Neuronal stem cell (in vitro differentiated cells): ENCODE measurements at places on chromosomes 7 and 10.
A peak's percentile ranks its signal among the peaks of the same experiment; 100 is the strongest.

GRCh38 chr10:122164023-122164601, 107.0 kb upstream of the BTBD16 start:
- peak; percentile 46 for DNase-seq

- no peak for DNase-seq
Measured at GRCh38 chr10:44971434-44971833, 7.2 kb downstream of the DEPP1 start.

DNA sequence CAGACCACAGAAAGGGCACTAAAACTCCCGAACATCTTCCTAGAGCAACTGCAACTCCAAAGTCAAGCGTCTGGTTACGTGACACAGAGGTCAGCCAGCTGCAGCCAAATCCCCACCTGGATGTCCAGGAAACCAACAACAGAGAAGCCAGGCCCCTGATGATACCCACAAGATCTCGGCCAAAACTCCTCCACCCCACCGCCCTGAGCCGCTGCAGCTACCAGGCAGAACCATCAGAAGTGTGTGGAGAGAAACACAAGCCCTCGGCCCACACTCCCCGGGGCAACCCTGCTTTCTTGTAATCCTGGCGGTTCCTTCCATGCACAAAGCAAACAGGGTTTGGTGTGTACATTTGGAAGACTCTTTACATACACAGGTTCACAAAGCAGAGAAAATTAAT, 8.7 kb downstream of the CHST15 start:
- no peak for DNase-seq

GRCh38 chr7:55552320-55553023, 19.8 kb downstream of the VOPP1 start:
- no peak for DNase-seq

GRCh38 chr10:58091886-58092285, 175.8 kb downstream of the IPMK start:
- no peak for DNase-seq

- DNase-seq = no peak
Measured at GRCh38 chr10:88236121-88236743, 346.9 kb downstream of the RNLS start.

GRCh38 chr10:90213346-90213745, 512.0 kb downstream of the KIF20B start:
- no peak for DNase-seq

DNA sequence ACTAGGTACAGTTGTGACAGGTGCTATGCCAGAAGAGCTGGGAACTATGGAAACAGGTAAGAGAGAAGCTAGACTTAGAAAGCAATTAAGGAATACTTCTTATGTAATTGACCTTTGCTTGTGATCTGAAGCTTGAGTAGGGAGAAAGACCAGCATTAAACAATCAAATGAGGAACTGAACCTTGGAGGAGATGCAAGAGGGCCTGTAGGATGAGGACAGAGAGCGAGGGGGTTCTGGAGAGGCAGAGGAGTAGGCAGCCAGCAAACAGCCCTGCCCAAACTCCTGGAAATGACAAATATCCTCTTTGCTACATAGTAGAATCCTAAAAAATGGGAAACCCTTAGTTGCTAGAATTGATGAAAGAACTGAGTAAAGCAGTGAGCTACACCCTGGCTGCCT, 41.6 kb upstream of the FAM204A start:
- DNase-seq = no peak

- DNase-seq = no peak
Measured at GRCh38 chr10:6780008-6780677, 200.1 kb upstream of the PRKCQ start.

- DNase-seq = no peak
Measured at GRCh38 chr7:137961200-137962177, 40.4 kb downstream of the CREB3L2 start.

GRCh38 chr10:29798921-29799690, 164.3 kb upstream of the SVIL start:
- no peak for DNase-seq

GRCh38 chr10:48574322-48574796, 30.5 kb downstream of the ARHGAP22 start:
- no peak for DNase-seq

DNA sequence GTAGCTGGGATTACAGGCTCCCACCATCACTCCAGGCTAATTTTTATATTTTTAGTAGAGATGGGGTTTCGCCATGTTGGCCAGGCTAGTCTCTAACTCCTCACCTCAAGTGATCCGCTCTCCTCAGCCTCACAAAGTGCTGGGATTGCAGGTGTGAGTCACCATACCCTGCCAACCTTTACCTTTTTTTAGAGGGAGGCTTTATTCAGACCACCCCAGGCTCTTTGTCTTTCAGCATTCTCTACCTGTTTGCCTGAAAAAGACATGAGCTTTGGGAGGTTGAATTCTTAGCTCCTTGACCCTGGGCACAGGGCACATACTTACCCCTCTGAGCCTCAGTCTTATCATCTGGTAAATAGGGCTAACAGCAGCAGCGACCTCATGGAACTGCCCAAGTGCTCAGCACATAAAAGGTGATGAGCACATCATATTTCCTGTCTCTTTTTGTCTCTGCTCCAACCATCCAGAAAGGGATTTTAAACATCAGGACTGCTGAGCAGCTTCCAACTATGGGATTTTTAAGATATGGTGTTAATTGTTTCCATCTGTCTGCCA, 17.0 kb downstream of the FRMPD2 start:
- DNase-seq = no peak

DNA sequence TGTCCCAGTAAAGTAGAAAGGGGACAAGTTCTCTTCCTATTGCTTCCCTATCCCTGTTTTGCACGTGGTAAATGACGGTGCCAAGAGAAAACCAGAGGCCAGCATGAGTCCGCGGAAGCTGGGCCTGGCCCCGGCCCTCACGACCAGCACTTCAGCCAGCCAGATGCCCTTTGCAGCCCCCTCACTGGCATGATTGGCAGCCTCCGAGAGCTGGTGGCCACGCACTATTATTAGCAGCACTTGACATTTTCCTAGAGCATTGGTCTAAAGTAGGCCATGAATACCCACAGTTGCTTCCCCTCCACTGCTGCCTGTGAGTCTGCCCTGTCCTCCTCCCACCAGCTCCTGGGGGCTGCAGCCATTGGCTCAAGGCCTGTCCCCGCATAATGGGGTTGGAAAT, 369.1 kb downstream of the PLXNA4 start:
- DNase-seq = no peak

DNA sequence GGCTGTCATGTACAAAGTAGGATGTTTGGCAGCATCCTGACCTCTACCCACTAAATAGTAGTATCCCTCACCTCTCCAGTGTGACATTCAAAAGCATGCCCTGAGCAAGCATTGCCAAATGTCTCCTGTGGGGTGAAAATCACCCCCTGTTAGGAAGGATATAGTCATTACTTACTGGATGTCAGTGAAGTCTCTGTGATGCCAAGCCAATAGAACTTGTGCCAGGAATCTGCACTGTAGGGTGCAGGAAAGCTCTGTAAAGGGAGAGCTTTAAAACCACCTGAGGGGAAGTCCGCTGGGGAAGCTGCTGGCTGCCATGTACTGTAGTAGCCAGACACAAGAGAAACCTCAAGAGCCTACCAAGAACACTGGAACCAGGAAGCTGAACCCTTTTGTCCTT, 170.7 kb upstream of the DKK1 start:
- DNase-seq = no peak

DNA sequence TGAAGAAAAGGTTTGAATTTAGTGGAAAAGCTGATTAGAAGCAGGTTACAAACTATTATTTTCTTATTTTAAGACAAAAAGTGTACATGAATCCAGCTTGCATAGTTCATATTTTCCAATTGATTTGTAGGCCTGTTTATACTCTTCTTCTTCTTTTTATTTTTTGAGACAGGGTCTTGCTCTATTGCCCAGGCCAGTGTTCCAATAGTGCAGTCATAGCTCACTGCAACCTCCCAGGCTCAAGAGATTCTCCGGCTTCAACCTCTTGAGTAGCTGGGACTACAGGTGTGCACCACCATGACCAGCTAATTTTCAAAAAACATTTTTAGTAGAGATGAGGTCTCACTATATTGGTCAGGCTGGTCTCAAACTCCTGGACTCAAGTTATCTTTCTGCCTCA, 45.0 kb downstream of the ARL4A start:
- DNase-seq = no peak

DNA sequence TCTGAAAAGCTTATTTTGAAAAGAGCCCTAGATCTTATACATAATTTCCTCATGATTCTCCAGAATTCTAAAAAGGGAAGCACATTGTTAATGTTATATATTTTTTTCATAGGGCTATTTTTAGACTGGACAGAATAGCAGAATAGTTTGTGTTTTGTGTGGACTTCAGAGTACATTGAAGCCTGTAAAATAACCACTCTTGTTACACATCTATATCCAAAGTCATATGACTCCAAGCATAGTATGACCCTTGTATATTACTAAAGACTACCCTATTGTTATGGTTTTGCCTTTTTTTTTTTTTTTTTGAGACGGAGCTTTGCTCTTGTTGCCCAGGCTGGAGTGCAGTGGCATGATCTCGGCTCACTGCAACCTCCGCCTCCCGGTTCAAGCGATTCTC, 26.1 kb upstream of the FIS1 start:
- no peak for DNase-seq

- no peak for DNase-seq
Measured at GRCh38 chr10:128274938-128275337, 148.7 kb upstream of the MKI67 start.

GRCh38 chr7:51233374-51233773, 83.2 kb downstream of the COBL start:
- peak; percentile 12 for DNase-seq

GRCh38 chr10:130454543-130455000, 318.4 kb downstream of the GLRX3 start:
- no peak for DNase-seq

- no peak for DNase-seq
Measured at GRCh38 chr7:155660059-155660757, 15.7 kb downstream of the RBM33 start.

- no peak for DNase-seq
Measured at GRCh38 chr10:90195288-90195840, 494.0 kb downstream of the KIF20B start.

DNA sequence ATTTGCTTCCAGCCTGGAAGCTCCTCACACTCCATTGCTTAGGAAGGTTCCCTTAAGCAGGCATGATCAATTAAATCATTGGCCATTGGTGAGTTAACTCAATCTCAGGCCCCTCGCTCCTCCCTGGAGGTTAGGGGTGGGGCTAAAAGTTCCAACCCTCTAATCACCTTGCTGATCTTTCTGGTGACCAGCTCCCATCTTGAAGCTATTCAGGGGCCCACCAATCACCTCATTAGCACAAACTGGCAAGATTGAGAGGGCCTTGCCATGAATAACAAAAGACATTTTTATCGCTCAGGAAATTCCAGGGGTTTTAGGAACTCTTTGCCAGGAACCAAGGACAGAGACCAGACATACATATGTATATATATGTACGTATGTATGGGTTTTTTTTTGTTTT, 58.4 kb downstream of the AGK start:
- no peak for DNase-seq

- DNase-seq = peak; percentile 21
Measured at GRCh38 chr10:47438857-47439474, 44.9 kb downstream of the ANXA8 start.

DNA sequence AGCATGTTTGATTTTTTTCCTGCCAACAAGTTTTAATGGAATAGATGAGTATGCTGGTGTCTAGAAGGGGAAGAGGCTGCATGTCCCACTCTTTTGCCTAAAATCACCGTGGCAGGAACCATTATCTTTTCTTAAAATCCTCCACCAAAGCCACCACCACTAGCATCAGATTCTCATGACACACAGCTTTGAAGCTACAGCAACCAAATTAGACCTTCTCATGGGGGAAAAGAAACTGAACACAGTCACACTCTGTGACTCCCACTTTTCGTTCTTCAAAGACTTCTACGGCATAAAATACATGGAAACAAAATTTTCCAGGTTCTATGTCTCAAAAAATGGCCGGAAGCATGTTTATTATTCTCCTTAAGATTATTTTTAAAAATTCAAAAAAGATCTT, 81.8 kb downstream of the SGMS1 start:
- no peak for DNase-seq

DNA sequence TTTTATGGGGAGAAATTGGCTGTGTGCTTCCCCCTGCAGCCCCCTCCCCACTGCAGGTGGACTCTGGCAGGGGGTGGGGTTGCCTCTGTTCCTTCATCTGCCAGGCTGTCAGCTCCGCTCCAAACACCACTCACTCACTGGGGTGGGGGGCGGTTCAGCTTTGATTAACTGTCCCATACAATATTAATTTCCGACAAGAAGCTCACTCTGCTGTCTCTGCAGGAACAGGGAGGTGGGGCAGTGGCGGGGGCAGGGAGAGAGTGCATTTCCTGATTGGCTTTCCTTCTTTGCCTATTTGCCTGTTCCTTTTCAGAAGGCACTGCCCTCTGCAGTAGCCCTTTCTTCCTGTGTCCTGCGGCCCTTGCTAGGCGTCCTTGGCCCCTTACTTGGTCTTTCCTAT, 500.8 kb downstream of the PLXNA4 start:
- no peak for DNase-seq

- no peak for DNase-seq
Measured at GRCh38 chr10:26385443-26385842, 52.7 kb upstream of the APBB1IP start.

GRCh38 chr10:13624630-13625029, 37.9 kb downstream of the PRPF18 start:
- DNase-seq = no peak

GRCh38 chr7:137439829-137440825, 96.6 kb upstream of the PTN start:
- no peak for DNase-seq

DNA sequence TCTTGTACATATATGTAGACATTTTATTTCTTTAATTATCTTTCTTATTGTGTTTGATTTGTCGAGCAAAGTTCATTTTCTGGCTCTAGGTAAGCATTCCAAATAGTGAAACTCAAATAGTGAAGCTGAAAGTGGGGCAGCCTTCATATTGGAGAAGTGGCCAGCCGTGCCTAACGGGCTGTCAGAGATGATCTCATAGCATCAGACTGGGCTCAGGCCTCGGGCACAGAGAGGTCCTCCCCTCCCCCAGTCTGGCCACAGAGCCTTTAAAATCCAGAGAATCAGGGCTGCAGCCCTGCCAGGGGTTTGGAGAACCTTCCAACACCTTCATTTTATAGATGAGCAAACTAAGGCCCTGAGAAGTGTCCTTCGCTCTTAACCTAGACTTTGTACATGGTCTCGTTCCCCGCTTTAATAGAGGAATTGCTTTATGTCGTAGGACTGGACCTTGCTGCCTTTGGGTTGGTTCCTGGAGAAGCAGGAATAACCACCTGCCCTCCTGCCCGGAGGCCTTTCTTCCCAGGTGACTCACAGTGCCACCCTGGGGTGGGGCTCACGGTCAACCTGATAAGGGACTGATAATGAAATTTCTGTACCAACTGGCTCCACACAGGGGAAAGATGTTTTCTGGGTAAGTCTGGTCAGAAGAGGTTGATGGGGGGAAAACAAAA, 7.3 kb downstream of the TSPAN15 start:
- DNase-seq = no peak

DNA sequence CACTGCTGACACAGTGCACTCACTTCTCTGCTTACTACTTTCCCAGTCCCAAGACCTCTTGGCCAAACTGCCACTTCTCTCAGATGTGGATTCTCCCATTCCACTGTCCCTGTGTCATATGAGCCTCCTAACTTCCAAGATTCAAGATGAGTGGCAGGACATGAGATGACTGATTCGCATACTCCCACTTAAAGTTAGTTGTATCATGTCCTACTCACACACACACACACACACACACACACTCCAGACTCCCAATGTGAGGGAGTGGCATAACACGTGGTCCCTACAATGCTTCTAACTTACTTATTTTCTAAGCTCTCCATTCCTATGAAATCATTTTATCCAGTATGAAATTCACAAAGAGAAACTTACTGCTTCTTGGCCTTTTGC, 67.0 kb upstream of the CAV2 start:
- DNase-seq = no peak

GRCh38 chr7:153422291-153423209, 629.6 kb upstream of the DPP6 start:
- DNase-seq = no peak
